Activated T-helper 1 cell treated with Interleukin-2 at 50 U/mL for 16 hours (primary cell): ENCODE measurements at places on chromosomes 16 and 17.

DNA sequence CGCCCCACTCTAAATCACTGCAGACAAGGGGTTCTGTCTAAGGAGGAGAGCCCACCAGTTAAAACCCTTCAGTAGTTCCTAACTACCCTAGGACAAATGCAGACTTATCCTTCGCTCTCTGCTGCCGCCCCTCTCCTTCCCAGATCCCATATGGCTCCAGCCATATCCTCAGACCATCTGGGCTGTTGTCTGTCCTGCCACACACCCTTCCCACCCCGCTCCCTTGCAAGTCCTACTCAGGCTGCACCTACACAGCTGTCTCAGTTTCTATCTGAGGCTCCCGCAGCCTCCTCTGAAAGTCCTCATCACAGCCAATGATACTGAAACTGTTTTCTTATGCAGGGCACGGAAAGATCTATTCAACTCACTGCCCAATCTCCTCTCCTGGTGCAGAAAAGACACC, 720 bp upstream of the BCKDK start:
- DNase-seq = no peak

- DNase-seq = no peak
These were observed 20.2 kb downstream of the TBCD start for GRCh38 chr17:82772026-82772425.

- DNase-seq = no peak
These were observed 182 bp downstream of the RPL26 start for GRCh38 chr17:8382880-8383142.

GRCh38 chr17:41013181-41013580, 4.3 kb upstream of the KRTAP3-1 start:
- DNase-seq = no peak

DNA sequence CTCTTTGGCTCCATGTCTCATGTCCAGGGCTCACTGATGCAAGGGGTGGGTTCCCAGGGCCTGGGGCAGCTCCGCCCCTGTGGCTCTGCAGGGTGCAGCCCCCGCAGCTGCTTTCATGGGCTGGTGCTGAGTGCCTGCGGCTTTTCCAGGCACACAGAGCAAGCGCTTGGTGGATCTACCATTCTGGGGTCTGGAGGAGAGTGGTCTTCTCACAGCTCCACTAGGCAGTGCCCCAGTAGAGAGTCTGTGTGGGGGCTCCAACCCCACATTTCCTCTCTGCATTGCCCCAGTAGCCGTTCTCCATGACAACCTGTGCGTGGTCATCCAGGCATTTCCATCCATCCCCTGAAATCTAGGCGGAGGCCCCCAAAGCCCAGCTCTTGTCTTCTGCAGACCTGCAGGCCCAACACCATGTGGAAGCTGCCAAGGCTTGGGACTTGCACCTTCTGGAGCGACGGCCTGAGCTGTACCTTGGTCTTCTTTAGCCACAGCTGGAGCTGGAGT, 5.2 kb downstream of the IL32 start:
- no peak for DNase-seq

GRCh38 chr17:74923538-74924249, 379 bp upstream of the OTOP2 start:
- DNase-seq = peak; percentile 52

DNA sequence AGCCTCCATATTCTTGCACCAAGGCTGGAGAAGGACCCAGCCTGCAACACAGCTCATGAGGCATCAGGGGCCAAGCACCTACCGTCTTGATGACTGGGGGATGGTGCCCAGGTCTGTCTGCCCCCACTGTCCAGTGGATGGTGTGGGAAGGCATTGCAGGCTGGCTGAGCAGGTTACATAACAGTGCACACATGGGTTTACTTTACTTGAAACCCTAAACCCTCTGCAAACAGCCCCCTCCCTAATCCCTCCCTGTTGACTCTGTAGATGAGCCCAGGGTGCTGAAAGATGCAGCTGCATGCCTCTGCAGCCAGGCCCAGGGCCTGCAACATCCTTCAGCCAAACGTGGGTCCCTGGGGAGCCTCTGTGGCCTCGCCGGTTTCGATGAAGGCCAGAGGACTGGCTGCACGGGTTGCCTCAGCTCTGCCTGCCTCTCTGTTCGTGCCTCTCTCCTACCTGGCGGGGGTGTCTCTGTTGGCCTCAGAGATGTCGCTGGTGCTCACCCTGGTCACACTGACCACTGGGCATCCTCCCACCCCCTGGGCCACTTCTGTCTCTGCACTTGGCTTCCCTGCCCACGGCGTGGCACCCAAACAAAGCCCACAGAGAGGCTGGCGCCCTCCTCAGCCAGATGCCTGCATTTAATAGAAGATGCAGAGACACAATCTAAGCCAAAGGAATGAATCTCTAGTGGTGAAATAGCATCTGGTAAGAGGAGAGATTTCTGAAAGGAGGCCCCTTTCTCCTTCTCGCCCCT, 95.1 kb downstream of the METRNL start:
- DNase-seq = no peak

DNA sequence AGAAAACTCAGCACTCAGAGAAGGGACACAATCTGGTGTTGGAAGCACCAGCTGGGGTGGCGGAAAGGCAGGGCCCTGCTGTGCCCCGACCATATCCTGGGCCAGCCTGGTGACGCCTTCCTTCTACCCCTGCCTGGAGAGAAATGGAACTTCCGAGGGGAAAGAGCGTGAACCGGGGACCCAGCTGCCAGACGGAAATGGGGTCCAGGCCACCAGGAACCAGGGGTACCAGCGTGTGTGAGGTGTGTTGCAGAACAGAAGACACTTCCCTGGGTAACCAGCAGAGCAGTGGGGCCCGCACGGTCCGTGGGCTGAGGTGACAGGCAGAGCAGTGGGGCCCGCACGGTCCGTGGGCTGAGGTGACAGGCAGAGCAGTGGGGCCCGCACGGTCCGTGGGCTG, 6.8 kb downstream of the RAB40B start:
- no peak for DNase-seq

DNA sequence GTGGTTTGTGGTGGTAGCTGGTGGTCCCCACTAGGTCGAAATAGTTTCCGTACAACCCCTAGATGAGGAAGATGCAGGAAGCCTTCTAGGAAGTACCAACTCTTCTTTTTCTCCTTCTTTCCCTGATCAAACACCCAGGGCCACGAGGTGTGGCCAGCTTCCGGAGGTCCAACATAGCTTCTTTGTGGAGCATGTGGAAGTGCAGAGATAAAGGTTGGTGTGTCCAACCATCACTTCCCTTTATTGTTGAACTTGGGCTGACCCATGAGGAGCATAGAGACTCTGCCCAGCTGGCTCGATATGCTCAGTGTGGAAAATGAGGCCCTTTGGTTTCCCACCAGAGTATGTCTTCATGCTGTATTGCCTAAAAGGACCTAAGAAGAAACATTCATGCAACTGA, 6.3 kb upstream of the RGS9 start:
- no peak for DNase-seq

DNA sequence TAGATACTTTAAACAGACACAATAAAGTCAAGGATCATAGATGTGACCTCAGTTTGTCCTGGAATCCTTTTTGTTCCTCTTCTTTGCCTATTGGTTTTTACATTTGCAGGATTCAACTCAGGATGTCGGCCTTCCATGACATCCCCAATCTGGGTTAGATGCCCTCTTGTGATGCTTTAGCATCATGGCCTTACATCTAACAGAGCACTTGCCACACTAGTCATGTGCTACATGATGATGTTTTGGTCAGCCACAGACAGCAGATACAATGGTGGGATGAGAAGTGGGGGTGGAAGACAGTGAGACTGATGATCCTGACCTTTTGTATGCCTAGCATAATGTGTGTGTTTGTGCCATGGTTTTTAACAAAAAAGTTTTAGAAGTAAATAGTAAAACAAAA, 1.8 kb upstream of the SYNRG start:
- DNase-seq = no peak
